ENCODE measurements at places on chromosomes 2 and 18. TPM values are rescaled to one million over a fixed set of nuclear protein-coding genes. Genes with fewer than 3 reads are reported as not detected.

Gene SAG
- total RNA-seq: not detected

DNA sequence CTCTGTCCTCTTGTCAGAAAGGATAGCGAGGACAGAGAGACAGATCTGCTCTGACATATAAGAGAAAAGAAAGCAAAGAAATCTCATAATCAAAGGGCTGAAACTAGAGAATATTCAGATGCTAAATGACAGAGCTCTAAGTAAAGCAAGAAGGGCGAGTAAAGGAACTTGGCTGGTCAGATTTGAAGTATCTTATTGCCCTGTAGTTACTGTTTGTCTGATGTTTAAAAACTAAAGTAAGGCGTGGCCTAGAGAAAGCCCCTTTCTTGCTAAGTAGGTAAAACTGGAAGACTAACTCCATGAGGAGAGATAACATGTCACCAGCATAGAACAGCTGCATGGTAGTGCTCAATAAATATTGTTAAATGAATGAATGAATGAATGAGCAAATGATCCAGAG, 70.0 kb downstream of the CRACDL start:
- DNase-seq: no peak
- no peak overlapping the region for H3K4me3 ChIP-seq
- H3K36me3 ChIP-seq: no peaks in the 10 kb centered on the region
- H3K27ac ChIP-seq: no peak overlapping the region
- peaks cover 3% of the 10 kb centered on the region for H3K27me3 ChIP-seq
- H3K4me1 ChIP-seq: no peaks in the 10 kb centered on the region

Gene RAB27B
- total RNA-seq: not detected

GRCh38 chr2:109438773-109439389, 174.9 kb downstream of the SEPTIN10 start:
- H3K4me1 ChIP-seq: peaks cover 32% of the 10 kb centered on the region
- H3K27me3 ChIP-seq: no peaks in the 10 kb centered on the region
- H3K27ac ChIP-seq: no peak overlapping the region
- H3K36me3 ChIP-seq: no peaks in the 10 kb centered on the region
- no peak overlapping the region for H3K4me3 ChIP-seq
- DNase-seq: no peak

GRCh38 chr2:45610281-45611019, 617 bp downstream of the SRBD1 start:
- peaks cover 6% of the 10 kb centered on the region for H3K4me1 ChIP-seq
- peak; percentile 71 for DNase-seq
- H3K36me3 ChIP-seq: no peaks in the 10 kb centered on the region
- peak overlapping the region; percentile 76 for H3K27ac ChIP-seq
- no peaks in the 10 kb centered on the region for H3K27me3 ChIP-seq
- H3K4me3 ChIP-seq: peak overlapping the region; percentile 71

- H3K36me3 ChIP-seq: peaks cover 14% of the 10 kb centered on the region
- H3K4me3 ChIP-seq: no peak overlapping the region
- H3K27me3 ChIP-seq: no peaks in the 10 kb centered on the region
- no peak overlapping the region for H3K27ac ChIP-seq
- H3K4me1 ChIP-seq: no peaks in the 10 kb centered on the region
Measured at GRCh38 chr2:206112846-206113547, 27.0 kb upstream of the INO80D start.

Gene COLEC12
- total RNA-seq: not detected

Gene DTNA
- 12.4 TPM for total RNA-seq

DNA sequence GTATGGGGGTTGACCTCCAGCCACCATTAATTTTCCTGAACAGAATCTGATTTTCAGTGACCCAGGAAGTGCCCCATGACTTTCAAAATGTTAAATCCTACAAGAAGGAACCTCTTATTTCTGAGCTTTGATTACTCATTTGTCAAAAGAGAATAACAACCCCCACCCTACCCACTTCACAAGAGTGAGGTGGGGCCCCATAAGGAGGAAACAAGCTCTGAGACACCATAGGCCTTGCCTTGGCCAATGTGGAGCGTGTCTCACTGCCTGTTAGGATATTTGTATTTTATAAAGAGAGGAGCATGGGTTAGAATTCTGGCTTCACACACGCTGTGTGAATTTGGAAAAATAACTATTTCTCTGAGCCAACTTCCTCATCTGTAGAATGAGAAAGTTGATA, 158.9 kb downstream of the TTC32 start:
- DNase-seq: no peak
- peaks cover 18% of the 10 kb centered on the region for H3K4me1 ChIP-seq
- H3K36me3 ChIP-seq: no peaks in the 10 kb centered on the region
- no peak overlapping the region for H3K27ac ChIP-seq
- no peaks in the 10 kb centered on the region for H3K27me3 ChIP-seq

Gene SCTR
- not detected for total RNA-seq

Gene HRH4
- not detected for total RNA-seq

- H3K4me1 ChIP-seq: no peaks in the 10 kb centered on the region
- no peaks in the 10 kb centered on the region for H3K36me3 ChIP-seq
- no peak for DNase-seq
- H3K27ac ChIP-seq: no peak overlapping the region
- H3K4me3 ChIP-seq: no peak overlapping the region
Measured at GRCh38 chr18:8091035-8091434, 518.2 kb upstream of the RAB12 start.

- peaks cover 4% of the 10 kb centered on the region for H3K4me1 ChIP-seq
- no peaks in the 10 kb centered on the region for H3K27me3 ChIP-seq
- no peak overlapping the region for H3K27ac ChIP-seq
Measured at GRCh38 chr2:75023666-75024455, 65.4 kb downstream of the POLE4 start.

Gene IL18R1
- total RNA-seq: not detected

Gene NBAS
- total RNA-seq: 44.5 TPM

DNA sequence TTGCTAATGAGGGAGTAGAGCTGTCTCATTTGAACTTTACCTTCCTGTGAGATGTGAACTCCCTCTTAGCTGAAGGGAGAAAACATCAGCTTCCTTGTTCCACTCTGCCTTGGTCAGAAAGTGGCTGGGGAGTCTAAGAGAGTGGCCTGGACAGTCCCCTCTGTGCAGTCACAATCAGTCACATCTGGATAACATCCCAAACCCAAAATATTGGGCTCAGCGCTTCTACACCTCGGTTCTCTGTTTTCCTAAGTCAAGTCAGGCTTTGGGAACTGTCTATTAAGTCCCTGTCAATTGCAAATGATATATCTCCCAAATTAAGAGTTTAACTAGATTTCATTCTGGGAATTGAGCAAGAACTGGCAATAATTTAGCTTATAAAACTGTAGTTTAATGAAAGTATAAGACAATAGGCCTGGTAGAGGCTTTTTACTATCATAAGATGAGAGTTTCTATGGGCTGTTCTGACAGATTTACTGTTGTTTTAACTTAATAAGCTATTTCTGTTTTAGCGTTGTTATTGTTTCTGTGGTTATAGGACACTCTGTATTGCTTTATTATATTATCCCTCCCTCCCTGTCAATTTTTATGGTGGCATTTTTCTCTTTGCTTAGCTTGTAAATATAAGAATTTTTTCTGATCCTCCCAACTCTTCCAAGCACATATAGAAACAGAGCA, 135.1 kb upstream of the LHCGR start:
- no peak overlapping the region for H3K27ac ChIP-seq
- H3K4me1 ChIP-seq: no peaks in the 10 kb centered on the region
- no peak overlapping the region for H3K4me3 ChIP-seq
- no peak for DNase-seq

- H3K36me3 ChIP-seq: no peaks in the 10 kb centered on the region
- DNase-seq: no peak
- no peak overlapping the region for H3K27ac ChIP-seq
- H3K4me3 ChIP-seq: no peak overlapping the region
Measured at GRCh38 chr18:39773646-39774045, 2181.4 kb upstream of the PIK3C3 start.

GRCh38 chr2:72572501-72572900, 253.3 kb downstream of the EXOC6B start:
- H3K4me1 ChIP-seq: peaks cover 11% of the 10 kb centered on the region
- no peaks in the 10 kb centered on the region for H3K27me3 ChIP-seq
- no peak overlapping the region for H3K27ac ChIP-seq
- DNase-seq: no peak

Gene HMSD
- not detected for total RNA-seq

DNA sequence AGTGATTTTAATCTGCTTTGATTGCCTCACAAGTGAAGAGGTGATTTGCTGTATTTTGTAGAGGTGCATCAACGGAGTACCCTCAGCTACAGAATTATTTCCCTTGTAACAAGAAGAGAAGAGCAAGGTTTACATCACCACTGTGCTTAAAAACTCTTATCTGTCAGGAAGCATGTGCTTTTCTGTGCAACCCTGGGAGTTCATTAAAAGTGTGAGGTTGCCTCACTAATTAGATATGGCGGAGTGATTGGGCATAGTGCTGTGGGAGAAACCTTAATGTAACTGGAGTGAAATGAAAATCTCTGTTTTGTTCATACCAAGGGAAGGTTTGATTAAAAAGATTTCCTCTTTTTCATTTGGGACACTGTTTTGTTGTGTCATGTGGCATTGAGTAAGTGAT, 544.7 kb downstream of the PARD3B start:
- no peaks in the 10 kb centered on the region for H3K27me3 ChIP-seq
- H3K27ac ChIP-seq: no peak overlapping the region
- H3K36me3 ChIP-seq: no peaks in the 10 kb centered on the region
- no peak for DNase-seq
- H3K4me1 ChIP-seq: no peaks in the 10 kb centered on the region

DNA sequence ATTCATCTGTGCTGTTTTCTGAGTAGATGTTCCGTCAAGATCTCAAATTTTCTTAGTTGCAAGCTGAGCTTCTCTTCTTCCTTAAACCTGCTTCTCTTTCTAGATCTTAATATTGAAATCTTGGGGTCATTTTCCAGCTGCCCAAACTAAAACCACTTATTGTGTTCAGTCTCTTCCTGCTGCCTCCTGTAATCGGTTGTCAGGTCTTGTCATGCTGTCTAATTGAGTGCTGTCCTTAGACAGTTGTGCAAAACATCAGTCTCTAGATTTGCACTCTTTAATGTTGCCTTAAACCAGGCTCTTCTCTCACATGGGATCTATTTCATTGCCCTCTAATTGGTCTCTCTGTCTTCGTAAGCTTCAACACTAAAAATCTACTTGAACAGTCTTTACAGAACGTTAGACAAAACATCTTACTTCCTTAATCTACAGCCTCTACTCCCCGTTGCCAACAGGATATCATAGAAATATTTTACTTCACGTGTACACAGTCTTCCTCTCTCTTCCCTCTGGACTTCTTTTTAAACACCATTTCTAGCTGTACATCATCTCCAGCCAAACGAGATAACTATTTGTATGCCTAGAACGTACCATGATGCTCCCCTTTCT, 34.9 kb downstream of the GPD2 start:
- no peak overlapping the region for H3K4me3 ChIP-seq
- H3K36me3 ChIP-seq: no peaks in the 10 kb centered on the region
- no peaks in the 10 kb centered on the region for H3K4me1 ChIP-seq
- no peak overlapping the region for H3K27ac ChIP-seq
- no peaks in the 10 kb centered on the region for H3K27me3 ChIP-seq
- no peak for DNase-seq

DNA sequence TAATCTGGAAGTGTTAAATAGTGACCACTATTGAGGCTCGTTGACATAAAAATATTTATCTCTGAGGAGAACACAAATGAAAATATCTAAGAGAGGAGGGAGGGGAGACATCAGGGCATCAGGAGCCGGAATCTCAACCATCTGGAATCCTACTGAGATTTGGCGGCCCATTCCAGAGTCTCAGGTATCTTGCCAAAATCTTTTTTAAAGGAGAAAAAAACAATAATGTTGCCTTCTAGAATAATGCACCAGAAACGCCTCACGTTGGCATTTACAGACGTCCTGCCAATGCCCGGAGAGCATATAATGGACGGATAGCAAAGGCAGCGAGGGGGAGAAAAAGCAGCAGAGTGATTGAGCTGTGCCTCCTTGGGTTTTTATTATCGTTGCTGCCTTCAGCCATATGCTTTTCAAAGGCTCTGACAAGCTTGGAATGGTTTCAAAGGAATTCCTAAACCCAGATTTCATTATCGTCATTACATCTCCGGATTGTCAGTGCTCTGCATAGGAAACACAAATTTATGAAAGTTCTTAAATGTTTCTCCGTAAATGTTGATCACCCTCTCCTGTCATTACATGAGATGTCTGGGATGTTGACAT, 30.9 kb upstream of the EGR4 start:
- H3K36me3 ChIP-seq: no peaks in the 10 kb centered on the region
- no peak overlapping the region for H3K27ac ChIP-seq
- no peak overlapping the region for H3K4me3 ChIP-seq

GRCh38 chr2:60459851-60460250, 93.6 kb downstream of the BCL11A start:
- peaks cover 15% of the 10 kb centered on the region for H3K36me3 ChIP-seq
- no peaks in the 10 kb centered on the region for H3K27me3 ChIP-seq
- H3K4me3 ChIP-seq: no peak overlapping the region
- H3K4me1 ChIP-seq: no peaks in the 10 kb centered on the region
- no peak overlapping the region for H3K27ac ChIP-seq

DNA sequence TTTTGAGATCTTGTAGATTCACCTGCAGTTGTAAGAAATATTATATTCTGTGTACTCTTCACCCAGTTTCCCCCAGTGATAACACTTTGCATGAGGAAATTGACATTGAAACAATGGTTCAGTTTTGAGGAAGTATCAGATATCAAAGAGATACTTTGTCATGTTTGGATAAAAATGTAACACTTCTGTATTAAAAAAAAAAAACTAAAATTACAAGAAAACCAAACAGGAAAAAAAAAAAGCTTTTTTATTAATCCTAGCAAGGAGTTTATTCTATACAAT, 204.0 kb downstream of the ARL4C start:
- no peak for DNase-seq
- no peak overlapping the region for H3K27ac ChIP-seq
- no peaks in the 10 kb centered on the region for H3K27me3 ChIP-seq
- no peaks in the 10 kb centered on the region for H3K36me3 ChIP-seq

DNA sequence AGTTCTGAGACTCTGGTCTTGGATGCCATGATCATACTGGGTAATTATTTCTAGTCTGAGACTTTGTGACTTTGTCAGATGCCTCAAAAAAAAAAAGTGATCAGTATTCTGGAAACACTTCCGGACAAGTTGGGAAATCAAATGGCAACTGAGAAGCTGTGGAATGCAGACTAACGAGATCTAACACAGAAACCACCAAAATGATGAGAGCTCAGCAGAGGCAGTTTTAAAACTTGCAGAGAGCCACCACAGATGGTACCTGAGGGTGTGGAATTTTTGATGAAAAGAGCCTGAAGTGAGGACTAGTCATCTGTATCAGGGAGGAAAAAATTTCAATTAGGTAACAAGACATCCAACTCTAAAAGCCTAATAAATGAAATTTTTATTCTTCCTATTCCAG, 5.5 kb upstream of the GPR75 start:
- no peaks in the 10 kb centered on the region for H3K27me3 ChIP-seq
- H3K4me1 ChIP-seq: no peaks in the 10 kb centered on the region
- peaks cover 76% of the 10 kb centered on the region for H3K36me3 ChIP-seq
- no peak for DNase-seq
- H3K27ac ChIP-seq: no peak overlapping the region

Measured in SJCRH30 (cell line).